CD4-positive, alpha-beta T cell treated with Interleukin-6 for 4 hours (primary cell): ENCODE measurements at places on chromosomes 12 and 14.
A peak's percentile ranks its signal among the peaks of the same experiment; 100 is the strongest.

DNA sequence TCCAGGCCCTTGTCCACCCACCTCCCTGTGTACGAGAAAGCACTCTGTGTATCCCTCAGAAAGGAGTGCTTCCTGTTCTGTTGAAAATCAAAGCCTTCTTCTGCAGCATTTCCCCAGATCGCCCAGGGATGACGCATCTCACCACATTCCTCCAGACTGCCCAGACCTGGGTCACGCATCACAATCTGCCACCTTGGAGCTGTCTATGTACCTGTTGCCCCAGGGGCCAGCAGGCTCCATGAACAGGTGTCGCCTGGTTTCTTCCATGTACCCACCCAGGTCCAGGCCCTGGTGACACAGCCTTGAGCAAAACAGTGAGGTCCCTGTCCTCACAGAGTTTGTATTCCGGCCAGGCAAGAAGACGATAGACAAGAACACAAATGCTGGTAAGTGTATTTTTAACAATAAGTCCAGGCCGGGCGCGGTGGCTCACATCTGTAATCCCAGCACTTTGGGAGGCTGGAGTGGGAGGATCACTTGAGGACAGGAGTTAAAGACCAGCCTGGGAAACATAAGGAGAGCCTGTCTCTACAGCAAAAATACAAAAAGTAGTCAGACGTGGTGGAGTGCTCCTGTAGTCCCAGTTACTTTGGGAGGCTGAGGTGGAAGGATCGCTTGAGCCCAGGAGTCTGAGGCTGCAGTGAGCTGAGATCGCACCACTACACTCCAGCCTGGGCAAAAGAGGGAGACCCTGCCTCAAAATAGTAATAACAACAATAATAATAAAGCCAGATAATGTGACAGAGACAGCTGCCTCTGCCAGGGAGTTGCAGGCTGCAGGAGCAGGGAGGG, 6.8 kb upstream of the PPP1R13B start:
- no peak for DNase-seq

GRCh38 chr12:79367032-79367589, 323.7 kb downstream of the PAWR start:
- no peak for DNase-seq

GRCh38 chr14:68145539-68145938, 326.0 kb downstream of the RAD51B start:
- no peak for DNase-seq

DNA sequence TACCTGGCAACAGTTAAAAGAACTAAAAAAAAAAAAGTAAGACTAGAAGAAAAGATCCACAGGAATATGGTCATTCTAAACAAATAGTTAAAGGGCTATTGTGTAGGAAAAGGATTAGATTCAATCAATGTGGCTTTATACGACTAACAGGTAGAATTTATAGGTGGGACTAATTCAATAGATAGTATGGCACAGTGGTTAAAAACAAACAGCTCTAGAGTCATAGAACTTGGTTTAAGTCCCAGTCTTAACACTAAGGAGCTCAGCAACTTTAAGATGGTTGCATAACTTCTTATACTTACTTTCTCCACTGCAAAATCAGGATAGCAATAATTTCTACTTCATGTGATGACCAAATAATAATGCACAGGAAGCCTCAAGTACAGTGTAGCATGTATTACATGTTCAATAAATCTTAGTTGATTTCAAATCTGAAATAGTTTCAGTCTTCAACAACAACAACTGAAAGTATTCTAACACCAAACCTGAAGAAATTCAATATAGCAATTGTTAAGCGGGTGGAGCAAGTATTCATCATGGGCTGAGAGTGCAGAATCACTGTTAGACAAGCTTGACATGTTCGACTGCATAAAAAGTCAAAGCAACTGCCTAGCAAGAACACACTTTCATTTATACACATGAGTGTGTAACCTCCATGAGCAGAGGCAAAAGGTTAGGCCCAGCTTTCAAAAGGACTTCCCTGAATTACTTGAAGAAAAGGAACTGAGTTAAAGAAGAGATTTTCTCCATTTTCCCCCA, 50.4 kb downstream of the ITPR2 start:
- no peak for DNase-seq

GRCh38 chr12:124466216-124467128, 100.9 kb downstream of the NCOR2 start:
- peak; percentile 89 for DNase-seq
